T1000 (cell line): ENCODE measurements at places on chromosomes 12 and 14.

DNA sequence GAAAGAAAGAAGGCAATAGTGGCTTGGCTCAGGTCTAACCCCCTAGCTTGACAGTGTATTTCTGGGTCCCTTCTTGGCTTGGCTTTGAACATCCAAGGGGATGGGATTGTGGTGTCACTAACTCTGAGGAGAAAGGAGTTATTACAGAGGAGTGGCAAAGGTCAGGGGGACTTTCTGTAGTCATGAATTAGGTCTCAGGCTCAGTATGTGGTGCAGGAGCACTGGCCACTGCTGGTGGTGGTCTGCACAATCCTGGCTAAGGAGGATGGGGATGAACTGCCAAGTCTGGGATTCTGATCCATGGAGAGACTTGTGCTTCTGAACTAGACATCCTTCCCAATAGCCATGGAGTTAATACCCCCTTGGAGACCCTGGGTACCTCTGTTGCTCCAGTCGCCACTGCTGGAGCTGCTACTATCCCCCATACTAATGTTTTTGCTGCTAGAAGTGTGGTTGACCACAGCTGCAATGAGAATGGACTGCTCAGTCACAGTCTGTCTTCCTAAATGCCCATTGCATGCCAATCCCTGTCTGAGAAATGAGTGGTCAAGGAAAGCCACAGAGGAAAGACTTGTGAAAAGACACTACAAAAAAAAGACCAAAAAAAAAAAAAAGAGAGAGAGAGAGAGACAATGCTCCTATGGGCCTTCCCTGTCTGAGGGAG lies 32.5 kb downstream of the KRT76 start:
- DNase-seq: no peak

DNA sequence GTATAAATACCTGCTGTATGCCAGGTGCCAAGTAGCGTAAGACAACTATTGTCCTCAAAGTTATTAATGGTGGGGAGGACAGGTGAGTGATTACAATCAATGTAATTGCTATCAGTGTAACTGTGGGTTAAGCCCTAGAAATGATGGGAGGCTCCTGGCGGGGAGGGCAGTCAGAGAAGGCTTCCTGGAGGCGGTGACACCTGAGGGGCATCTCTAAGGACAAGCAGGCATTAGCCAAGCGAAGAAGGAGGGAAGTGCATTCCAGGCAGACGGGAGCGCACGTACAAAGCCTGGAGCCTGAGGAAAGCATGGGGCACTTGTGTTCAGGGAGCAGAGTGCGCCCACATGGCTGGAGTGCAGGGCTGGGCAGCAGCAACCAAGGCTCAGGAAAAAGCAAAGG lies 182.9 kb upstream of the PRMT8 start:
- no peak for DNase-seq

GRCh38 chr12:79322905-79323304 lies 367.9 kb downstream of the PAWR start:
- no peak for DNase-seq

GRCh38 chr12:47351526-47351925 lies 271.8 kb upstream of the AMIGO2 start:
- no peak for DNase-seq

DNA sequence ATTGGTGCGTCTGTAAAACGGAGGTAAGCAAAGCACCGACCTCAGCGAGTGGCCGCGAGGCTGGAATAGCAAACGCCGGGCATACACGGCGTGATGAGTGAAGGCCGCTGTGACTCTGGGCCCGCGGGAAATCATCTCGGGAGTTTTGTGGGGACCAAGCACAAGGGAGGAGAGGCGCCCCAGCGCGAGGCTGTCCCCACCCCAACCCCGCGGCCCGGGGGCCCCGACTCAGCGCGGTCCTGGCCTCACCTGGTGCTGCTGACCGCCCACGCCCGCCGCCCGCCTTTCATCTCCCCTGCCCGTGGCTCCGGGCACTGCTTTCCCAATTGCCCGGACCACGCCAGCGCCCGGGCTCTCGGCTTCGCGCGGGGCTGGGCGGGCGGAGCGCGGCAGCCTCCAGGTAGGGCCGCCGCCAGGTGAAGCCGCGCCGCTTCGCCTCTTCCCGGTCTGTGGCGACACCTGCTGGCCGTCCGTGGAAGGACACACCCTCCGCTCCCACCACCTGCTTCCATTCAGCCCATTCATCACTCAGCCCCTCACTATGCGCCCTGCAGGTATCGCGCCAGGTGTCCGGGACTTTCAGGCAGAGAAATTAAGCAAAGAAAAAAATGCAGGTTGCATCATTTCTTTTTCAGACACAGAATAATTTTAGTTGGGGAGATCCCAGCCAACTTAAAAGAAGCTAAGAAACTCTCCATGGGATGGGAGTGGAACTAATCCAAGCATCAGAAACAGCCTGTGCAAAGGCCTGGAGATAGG lies 360.4 kb downstream of the MED13L start:
- DNase-seq: no peak

DNA sequence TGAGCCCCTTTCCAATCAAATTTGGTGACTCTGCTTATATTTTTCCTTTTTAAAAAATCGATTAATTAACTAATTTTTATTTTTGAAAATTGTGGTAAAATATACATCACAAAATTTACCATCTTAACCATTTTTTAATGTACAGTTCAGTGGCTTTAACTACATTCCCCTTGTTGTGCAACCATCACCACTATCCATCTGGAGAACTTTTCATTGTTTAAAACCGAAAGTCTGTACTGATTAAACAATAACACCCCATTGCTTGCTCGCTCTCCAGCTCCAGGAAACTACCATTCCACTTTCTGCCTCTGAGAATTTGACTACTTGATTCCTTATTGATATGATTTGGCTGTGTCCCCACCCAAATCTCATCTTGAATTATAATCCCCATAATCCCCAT lies 283.4 kb downstream of the C12orf75 start:
- DNase-seq: no peak

GRCh38 chr12:121610239-121611149 lies 15.8 kb upstream of the ORAI1 start:
- DNase-seq: no peak

DNA sequence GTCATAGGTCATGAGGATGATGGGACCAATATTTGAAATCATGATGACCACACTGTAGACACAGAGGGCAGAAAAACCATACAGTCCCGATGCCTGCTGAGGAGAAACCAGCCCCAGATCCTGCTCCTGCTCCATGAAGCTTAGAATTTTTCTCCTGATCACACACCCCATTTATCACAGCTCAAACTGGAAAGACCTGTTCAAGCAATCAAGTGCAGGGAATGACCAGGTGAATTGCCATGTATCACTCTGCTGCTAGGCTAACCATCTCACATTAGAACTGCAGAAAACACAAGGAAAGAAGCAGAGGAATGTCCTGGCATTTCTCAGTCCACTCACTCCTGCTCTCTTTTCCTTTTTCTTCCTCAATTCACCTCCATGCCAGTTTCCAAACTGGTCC lies 18.1 kb downstream of the MANSC1 start:
- DNase-seq: no peak

GRCh38 chr12:66482351-66483203 lies 180.3 kb downstream of the HELB start:
- DNase-seq: no peak
